Stimulated activated CD8-positive, alpha-beta memory T cell treated with anti-CD3 and anti-CD28 coated beads, Interleukin-7, amount 100 ng/mL, for 1 hour (primary cell): ENCODE measurements at places on chromosomes 6 and 20.
A peak's percentile ranks its signal among the peaks of the same experiment; 100 is the strongest.

DNA sequence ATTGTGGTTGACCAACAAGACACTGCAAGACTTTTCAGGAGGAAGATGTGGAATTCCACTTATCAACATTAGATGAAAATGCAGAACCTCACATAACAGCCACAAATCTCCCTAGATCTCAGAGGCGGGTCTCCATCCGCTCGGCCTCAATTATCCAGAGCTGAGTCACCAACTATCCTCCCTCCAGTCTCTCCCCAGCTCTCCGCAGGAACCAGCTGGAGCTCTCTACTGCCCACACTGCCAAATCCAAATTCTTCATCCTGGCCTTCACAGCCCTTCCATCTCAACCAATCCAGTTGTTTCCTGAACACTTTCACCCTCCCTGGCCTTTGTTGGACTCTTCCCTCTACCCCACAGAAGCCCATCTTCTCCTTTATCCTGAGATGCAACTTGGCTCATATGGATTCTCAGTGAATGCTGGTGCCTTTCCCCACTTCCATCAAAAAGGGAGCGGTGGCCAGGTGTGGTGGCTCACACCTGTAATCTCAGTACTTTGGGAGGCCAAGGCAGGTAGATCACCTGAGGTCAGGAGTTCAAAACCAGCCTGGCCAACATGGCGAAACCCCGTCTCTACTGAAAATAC lies 3.5 kb upstream of the TGIF2 start:
- DNase-seq = no peak

DNA sequence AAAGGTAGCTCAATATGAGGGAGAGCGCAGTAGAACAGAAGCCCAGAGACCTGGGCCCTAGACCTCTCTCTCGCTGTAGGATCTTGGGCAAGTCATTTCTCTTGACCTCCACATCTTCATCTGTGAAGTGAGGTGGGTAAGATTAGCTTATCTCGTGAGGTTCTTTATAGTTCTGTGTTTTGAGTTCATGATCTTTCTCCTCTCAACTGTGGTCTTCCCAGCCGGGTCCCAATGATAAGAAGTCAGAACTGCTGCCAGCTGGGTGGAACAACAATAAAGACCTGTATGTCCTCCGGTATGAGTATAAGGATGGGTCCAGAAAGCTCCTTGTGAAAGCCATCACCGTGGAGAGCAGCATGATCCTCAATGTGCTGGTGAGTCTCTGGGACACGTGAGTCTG lies 6.9 kb downstream of the PSMF1 start:
- DNase-seq = no peak

- DNase-seq = no peak
Measured at GRCh38 chr6:130947464-130947863, 115.6 kb downstream of the EPB41L2 start.

DNA sequence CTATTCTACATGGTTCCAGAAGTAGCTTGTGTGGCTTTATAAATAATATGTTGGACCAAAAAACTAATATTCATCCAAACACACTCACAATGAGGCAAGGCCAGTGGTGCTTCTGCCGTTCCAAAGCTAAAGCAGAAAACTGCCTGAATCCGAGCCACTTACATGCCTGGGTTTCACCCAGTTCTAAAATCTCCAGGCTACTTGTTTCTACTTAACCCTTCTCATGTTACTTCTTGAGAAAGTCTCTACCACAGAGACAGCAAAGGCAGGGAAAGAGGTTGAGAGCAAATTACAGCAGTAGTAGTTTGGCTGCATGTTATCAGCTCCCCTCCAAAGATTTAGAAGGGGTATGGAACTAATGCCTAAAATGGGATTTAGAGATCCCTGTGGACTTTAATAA lies 62.0 kb downstream of the FAXC start:
- DNase-seq = no peak

DNA sequence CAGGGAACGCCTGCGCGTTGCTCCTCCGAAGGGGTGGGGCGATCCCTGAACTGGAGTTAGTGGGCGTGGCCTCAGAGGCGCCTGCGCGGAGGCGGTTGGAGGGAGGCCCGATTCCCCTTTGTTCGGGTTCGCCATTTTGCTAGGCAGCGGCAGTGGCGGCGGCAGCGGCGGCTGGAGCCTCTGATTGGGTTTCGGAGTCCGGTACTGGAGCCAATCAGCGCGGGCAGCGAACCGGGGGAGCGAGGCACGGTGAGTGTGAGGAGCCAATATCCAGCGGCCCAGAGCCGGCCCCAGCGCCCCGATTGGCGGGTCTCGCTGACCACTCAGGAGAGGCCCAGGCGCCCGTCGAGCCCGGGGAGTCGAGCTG lies at the start of gene NFYA:
Gene NFYA (plus strand): TSS at position 139 of the 367 bp plus-strand sequence. CDS start 6,116 bp downstream, outside the sequence.
- peak; percentile 100 for DNase-seq

DNA sequence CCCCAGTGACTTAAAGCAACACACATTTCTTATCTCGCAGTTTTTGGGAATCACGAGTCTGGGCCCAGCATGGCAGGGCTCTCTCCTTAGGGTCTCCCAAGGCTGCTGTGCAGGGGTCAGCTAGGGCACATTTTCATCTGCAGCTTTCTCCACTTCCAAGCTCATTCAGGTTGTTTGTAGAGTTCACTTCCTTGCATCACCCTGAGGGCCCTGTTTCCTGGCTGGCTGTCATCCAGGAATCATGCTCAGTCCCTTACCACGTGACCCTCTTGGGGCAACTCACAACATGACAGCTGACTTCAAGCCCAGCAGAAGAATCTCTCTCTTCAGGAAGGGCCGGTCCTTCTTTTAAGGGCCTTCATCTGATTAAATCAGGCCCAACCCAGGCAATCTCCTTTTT lies 21.3 kb downstream of the SNAP25 start:
- DNase-seq = no peak

DNA sequence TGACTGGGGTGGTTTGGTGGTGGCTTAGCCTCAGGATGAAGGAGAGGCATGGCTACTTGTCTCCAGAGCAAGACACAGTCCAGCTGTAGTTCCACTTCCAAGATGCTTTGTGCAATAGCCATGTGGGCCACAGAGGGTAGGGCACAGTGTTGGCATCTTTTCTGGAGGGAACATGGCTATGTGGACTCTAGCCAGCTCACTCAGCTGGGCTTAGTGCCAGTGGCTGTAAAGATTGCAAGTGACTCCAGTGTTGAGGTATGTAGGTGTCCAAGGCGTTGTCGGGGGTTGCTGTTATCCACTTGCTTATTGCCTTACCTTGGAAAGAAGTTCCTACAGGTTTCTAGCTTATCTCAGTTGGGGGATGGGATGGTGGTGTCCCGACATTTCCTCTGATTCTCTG lies 233.4 kb downstream of the CD109 start:
- no peak for DNase-seq
